ENCODE measurements at places on chromosomes 3 and 15.

DNA sequence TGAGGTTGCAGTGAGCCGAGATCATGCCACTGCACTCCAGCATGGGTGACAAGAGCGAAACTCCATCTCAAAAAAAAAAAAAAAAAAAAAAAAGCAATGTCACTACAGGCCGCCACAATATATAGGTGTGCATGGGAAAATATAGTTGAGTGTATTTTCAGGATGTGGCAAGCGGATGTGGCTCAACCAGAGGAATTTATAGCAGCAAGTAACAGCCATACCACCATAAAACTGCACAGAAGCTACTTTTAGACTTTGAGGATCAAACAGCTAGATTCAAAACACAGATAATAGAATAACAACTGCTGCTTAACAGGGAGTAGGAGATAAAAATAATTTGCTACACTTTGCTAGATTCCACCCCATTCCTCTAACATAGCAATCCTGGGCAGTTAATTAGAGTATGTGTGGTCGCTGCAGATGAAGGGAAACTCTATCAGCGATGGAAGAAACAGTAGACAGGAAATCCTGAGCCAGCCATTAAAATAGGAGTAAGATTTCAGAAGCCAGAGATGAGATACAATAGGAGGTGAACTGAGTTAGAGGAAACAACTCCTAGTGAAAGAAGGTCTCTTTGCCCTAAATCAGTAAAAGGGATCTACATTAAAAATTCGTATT lies 318.7 kb upstream of the STT3B start:
- DNase-seq = no peak

DNA sequence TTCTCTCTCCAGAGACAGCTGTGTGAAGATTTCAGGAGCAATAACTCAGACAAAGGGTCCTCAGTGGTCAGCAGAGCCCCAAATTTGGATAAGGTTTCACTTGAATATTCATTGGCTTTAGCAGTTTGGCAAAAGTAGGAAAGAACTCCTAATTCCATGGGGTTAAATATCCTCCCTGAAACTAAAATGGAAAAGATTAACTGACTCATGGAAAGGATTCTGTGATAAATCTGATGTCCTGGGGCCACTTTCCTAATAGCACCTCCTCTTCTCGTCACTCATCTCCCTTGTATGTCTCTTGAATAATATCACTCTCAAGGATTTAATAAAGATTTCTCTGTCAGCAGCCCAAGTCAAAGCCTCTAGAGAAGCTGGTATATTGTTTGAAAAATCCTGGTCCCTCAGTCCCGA lies 33.3 kb upstream of the TBC1D23 start:
- DNase-seq = peak; percentile 63

- DNase-seq = peak; percentile 78
Measured at GRCh38 chr3:197186887-197187588, 111.4 kb downstream of the DLG1 start.

DNA sequence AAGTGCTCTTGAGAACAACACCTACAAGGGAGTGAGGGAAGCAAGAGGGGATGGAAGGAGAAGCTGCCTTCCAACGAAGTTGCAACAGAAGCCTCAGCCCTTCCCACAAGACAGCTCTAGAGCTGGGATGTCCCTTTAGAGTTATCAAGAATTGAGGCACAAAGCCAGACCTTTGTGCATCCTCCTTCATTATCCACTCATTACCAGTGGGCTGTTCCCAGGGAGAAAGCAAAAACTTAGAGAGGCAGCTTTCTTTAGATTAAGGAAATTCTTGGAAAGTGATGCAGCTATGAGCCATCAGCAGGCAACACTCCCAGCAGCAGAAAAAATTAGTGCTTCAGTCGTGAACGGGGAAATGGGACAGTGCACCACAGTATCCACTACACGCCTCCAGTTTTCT lies 10.6 kb upstream of the CD96 start:
- DNase-seq = peak; percentile 15

DNA sequence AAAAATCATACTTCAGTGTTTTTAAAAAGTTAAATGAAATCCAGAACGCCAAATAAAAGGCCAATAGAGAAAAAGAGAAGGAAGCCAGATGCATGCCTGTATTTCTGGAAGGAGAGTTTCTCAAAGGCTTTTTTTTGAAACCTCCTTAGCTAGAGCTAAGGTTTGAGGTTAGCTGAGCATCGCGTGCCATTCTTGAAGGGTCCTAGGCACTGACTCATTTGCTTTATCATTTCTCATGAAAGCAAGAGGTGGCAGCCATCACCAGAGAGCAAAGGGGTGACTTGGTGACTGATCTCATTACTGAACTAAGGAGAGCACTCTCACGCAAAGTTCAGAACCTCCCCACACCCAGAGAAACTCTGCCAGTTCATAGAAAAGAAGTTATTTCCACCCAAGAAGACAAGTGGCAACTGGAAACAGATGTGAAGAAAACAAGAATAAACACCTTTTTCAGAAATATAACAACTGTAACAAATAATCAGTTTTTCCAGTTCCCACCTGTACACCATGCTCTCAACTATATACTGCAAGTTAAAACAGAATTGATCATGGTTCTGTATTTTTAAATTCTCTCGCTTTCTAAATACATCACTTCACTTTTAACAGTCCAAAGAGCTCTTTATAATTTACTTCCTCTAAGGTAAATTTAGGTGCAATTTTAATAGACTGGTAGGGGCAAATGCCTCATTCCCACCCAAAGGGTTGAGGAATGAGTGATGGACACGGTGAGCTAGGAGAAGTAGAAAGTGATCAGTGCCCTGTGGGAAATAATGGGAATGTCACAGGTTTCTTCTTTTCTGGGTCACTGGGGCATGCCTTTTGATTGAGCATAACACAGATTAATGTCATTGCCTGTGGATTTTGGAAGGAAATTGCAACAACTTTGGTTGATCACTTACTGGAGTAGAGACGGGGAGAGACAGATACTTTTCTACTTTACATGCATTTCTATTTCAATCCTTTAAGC lies 24.7 kb downstream of the GPR15 start:
- no peak for DNase-seq
